ENCODE measurements at places on chromosomes 1 and 21.
A peak's percentile ranks its signal among the peaks of the same experiment; 100 is the strongest.

DNA sequence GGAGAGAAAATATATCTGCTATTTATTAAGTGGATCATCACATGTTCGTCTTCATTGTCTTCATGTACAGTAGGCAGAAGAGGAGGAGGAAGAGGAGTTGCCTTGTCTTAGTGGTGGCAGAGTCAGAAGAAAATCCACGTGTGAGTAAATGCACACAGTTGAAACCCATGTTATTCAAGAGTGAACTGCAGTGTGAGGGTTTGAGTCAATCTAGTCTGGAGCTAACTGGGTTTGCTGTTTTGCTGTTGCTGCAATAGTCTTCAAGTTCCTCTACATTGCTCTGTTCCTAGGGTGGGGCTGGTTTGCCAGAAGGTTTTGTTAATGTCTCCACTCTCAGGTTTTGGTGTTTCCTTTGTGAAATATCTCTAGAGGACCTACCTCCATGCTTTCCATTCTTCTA is 3.1 kb upstream of the CD1A start:
- H3K4me1 ChIP-seq: no peaks in the 10 kb centered on the region
- no peak overlapping the region for H3K27ac ChIP-seq
- no peak for DNase-seq
- no peaks in the 10 kb centered on the region for H3K36me3 ChIP-seq
- H3K27me3 ChIP-seq: no peaks in the 10 kb centered on the region

- DNase-seq: peak; percentile 83
- H3K4me3 ChIP-seq: no peak overlapping the region
Observed at GRCh38 chr1:16716691-16717335, 23.5 kb upstream of the RNU1-4 start.

DNA sequence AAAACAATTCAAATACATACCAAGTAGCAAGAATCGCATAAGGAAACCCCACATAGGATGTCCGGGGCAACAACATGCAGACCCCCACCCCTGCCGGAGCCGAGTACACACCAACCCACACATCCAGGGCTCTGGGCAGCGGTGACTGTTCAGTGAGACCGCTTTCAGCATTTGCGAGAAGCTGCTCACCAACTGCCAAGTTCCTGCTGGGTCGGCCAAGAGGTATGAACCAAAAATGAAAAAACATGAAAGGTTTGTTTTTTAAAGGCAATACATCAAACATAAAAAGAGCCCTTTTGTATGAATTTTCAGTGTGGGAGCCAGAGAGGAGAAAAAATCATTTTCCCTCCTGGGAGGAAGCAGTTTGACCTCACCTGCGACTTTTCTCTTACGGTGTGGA is 92.3 kb downstream of the SIM2 start:
- H3K4me1 ChIP-seq: peaks cover 6% of the 10 kb centered on the region
- no peak for DNase-seq
- no peaks in the 10 kb centered on the region for H3K27me3 ChIP-seq

GRCh38 chr21:34061983-34062382 is 11.4 kb upstream of the MRPS6 start:
- no peak for DNase-seq
- H3K4me3 ChIP-seq: no peak overlapping the region
- H3K36me3 ChIP-seq: no peaks in the 10 kb centered on the region
- no peak overlapping the region for H3K27ac ChIP-seq

DNA sequence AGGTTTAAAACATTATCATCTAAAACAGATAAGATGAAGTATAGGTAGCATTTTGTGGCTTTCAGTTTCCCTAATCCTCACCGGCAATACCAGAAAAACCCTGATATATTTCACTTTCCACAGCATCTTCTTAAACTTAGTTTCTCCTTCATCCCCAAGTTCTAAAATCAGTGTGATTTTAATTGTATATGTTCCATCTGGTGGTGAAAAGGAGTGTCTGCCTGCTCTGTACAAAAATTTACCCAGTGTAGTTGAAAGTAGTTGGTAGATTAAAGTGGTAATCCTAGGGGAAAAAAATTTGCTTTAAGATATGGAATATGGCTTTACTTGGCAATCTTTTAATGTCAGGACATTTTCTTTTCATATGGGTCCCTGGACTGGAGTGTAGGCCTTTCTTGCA is 74.3 kb downstream of the CEP350 start:
- no peak overlapping the region for H3K4me3 ChIP-seq
- DNase-seq: no peak
- no peak overlapping the region for H3K27ac ChIP-seq
- no peaks in the 10 kb centered on the region for H3K27me3 ChIP-seq
- no peaks in the 10 kb centered on the region for H3K4me1 ChIP-seq

GRCh38 chr1:219385787-219386427 is 212.2 kb downstream of the LYPLAL1 start:
- DNase-seq: no peak
- no peaks in the 10 kb centered on the region for H3K36me3 ChIP-seq
- H3K27me3 ChIP-seq: no peaks in the 10 kb centered on the region
- no peak overlapping the region for H3K27ac ChIP-seq
- no peaks in the 10 kb centered on the region for H3K4me1 ChIP-seq

- H3K27me3 ChIP-seq: no peaks in the 10 kb centered on the region
- no peak for DNase-seq
- no peak overlapping the region for H3K4me3 ChIP-seq
Observed at GRCh38 chr1:200183637-200184036, 156.1 kb downstream of the NR5A2 start.

GRCh38 chr1:33852711-33853110 is 11.2 kb upstream of the HMGB4 start:
- no peak for DNase-seq
- H3K27me3 ChIP-seq: peaks cover 15% of the 10 kb centered on the region
- H3K4me3 ChIP-seq: no peak overlapping the region
- no peak overlapping the region for H3K27ac ChIP-seq

GRCh38 chr1:225406976-225407725 is 20.7 kb downstream of the LBR start:
- H3K27me3 ChIP-seq: no peaks in the 10 kb centered on the region
- no peak overlapping the region for H3K4me3 ChIP-seq
- H3K4me1 ChIP-seq: no peaks in the 10 kb centered on the region
- no peak for DNase-seq
- peaks cover 67% of the 10 kb centered on the region for H3K36me3 ChIP-seq
- no peak overlapping the region for H3K27ac ChIP-seq

- no peaks in the 10 kb centered on the region for H3K4me1 ChIP-seq
- no peaks in the 10 kb centered on the region for H3K36me3 ChIP-seq
- no peak overlapping the region for H3K27ac ChIP-seq
- no peaks in the 10 kb centered on the region for H3K27me3 ChIP-seq
Observed at GRCh38 chr1:14270821-14271220, 327.7 kb upstream of the KAZN start.

- H3K4me3 ChIP-seq: no peak overlapping the region
- H3K4me1 ChIP-seq: no peaks in the 10 kb centered on the region
- H3K27ac ChIP-seq: no peak overlapping the region
- no peaks in the 10 kb centered on the region for H3K27me3 ChIP-seq
- no peak for DNase-seq
- H3K36me3 ChIP-seq: no peaks in the 10 kb centered on the region
Observed at GRCh38 chr1:88398338-88398737, 285.7 kb upstream of the PKN2 start.

GRCh38 chr1:119655154-119655553 is 7.1 kb upstream of the ZNF697 start:
- H3K36me3 ChIP-seq: no peaks in the 10 kb centered on the region
- H3K27me3 ChIP-seq: no peaks in the 10 kb centered on the region
- no peak overlapping the region for H3K4me3 ChIP-seq
- H3K4me1 ChIP-seq: no peaks in the 10 kb centered on the region
- DNase-seq: no peak

- DNase-seq: no peak
- H3K27me3 ChIP-seq: no peaks in the 10 kb centered on the region
- no peak overlapping the region for H3K27ac ChIP-seq
- H3K4me3 ChIP-seq: no peak overlapping the region
Observed at GRCh38 chr21:23725576-23725975, 1881.7 kb downstream of the MRPL39 start.

DNA sequence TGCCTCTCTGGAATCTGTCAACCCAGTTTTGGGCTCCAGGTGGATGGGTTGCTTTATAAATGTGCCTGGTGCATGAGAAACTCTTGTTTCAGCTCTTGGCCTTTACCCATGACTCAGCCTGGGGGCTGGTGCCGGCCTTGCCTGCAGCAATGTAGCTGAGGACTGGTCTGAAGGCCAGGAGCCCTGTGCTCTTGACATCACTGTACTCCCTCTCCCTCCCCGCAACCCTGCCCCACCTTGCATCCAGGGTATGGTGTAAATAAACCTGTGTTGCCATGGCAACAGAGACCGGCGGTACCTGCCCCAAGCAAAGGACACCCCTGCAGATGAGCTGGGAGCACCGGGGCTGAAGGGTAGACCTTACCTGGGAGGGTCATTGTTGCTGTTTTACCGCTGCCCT is 13.3 kb downstream of the FAM151A start:
- H3K4me3 ChIP-seq: no peak overlapping the region
- no peaks in the 10 kb centered on the region for H3K27me3 ChIP-seq

DNA sequence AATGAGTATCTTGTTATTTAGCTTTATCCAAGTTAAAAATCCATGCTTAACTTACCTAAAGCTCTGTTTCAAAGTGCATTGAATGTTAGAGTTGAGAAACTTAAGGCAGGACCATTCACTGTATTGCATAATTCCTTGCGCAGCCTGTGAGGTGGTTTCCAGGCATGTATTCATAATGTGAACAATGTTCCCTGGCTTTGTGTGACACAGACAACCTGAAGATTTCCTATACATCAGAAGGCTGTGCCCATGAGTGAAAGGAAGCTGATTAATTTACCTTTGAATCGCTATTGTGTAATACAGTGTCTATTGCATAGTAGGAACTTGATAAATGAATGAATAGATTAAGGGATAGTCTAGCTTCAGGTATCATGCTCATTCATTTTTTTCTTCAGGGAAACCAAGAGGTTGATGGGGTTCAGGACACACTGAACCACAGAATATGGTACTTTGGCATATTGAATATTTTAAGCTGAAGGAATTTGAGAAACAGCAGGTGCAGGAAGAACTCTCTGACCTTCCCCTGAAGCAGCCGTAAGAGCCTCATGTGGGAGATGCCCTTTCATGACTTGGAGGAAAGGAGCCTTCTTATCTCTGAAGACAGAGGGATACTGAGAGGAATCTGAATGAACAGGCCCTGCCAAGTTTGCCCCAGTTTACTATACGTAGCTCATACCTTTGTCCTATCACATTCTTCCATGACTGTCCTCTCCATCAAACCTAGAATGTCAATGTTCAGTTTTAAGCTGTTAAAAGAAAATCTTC is 88.6 kb upstream of the GNG12 start:
- no peak overlapping the region for H3K27ac ChIP-seq
- no peak for DNase-seq
- no peaks in the 10 kb centered on the region for H3K27me3 ChIP-seq
- H3K4me1 ChIP-seq: no peaks in the 10 kb centered on the region
- H3K4me3 ChIP-seq: no peak overlapping the region

GRCh38 chr1:115678141-115678540 is 36.4 kb downstream of the VANGL1 start:
- peaks cover 48% of the 10 kb centered on the region for H3K4me1 ChIP-seq
- H3K27ac ChIP-seq: peak overlapping the region; percentile 80
- no peak overlapping the region for H3K4me3 ChIP-seq
- H3K27me3 ChIP-seq: no peaks in the 10 kb centered on the region
- DNase-seq: no peak

DNA sequence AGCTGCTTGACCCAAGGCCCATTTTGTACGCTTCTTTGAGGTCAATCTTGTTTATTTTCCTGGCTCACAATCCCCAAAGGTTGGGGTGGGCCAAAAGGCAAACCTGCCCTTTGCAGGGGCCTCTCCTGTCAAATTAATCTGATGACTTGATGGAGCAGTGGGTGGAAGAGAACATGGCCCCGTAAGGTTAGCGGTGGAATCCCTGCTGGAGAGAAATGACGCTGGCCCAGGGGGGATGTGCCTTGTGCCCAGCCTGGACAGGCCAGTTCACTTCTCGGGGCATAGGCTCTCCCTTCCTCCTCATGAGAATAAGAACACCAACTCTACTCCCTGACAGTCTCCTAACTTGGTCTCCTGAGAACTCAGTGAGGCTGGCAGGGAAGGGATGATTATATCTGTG is 40.5 kb downstream of the C1orf198 start:
- no peak overlapping the region for H3K4me3 ChIP-seq
- H3K36me3 ChIP-seq: no peaks in the 10 kb centered on the region
- no peak overlapping the region for H3K27ac ChIP-seq
- H3K4me1 ChIP-seq: peaks cover 66% of the 10 kb centered on the region
- no peaks in the 10 kb centered on the region for H3K27me3 ChIP-seq

- H3K36me3 ChIP-seq: no peaks in the 10 kb centered on the region
- H3K27ac ChIP-seq: peak overlapping the region; percentile 58
- no peak for DNase-seq
- H3K4me3 ChIP-seq: no peak overlapping the region
- peaks cover 18% of the 10 kb centered on the region for H3K4me1 ChIP-seq
Observed at GRCh38 chr1:172343240-172344160, 77.0 kb upstream of the C1orf105 start.

- no peaks in the 10 kb centered on the region for H3K27me3 ChIP-seq
- no peak overlapping the region for H3K4me3 ChIP-seq
- peak; percentile 89 for DNase-seq
Observed at GRCh38 chr21:45136927-45137611, 62.7 kb downstream of the ADARB1 start.

DNA sequence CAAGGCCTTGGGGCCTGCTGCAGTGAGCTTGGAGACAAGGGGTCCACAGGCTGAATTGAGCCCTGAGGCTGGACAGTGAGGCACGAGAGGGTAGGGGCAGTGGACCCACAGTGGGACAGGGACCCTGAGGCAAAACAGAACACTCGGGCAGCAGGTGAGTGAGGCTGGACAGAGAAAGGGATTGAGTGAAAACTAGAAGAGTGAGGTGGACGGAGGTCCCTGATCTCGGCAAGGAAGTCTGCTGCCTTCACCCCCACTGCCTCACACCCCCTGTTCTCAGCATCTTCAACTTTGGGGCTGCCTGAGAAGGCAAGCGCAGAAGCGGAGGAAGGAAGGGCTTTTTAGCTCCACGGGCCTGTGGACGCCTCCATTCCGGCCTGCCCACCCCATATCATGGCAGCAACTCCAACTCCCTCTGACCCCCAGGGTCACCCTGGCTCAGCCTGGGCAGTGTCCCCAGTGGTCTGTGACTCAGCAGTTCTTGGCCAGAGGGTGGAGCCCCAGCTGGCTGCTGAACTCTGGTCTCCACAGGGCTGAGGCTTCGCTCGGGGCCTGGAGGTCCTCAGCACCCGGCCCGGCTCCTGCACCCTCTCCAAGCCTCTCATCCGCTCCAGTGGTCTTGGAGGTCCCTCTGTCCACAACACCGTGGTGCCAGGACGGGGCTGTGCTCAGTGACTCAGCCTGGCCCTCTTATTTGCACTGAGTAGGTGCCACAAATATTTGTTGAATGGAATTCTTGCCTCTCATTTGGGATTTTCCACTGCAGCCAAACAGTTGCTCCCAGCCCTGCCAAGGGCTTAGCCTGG is 60.0 kb upstream of the EPS8L3 start:
- no peak overlapping the region for H3K4me3 ChIP-seq
- H3K27ac ChIP-seq: peak overlapping the region; percentile 78
- H3K4me1 ChIP-seq: peaks cover 40% of the 10 kb centered on the region
- no peaks in the 10 kb centered on the region for H3K36me3 ChIP-seq
- H3K27me3 ChIP-seq: no peaks in the 10 kb centered on the region
- DNase-seq: no peak

GRCh38 chr1:3417082-3417739 is 37.3 kb upstream of the ARHGEF16 start:
- H3K27me3 ChIP-seq: peaks cover 86% of the 10 kb centered on the region
- no peak for DNase-seq
- no peak overlapping the region for H3K27ac ChIP-seq

GRCh38 chr1:203187304-203187685 is 791 bp upstream of the CHI3L1 start:
- H3K4me1 ChIP-seq: peaks cover 32% of the 10 kb centered on the region
- H3K4me3 ChIP-seq: no peak overlapping the region
- no peaks in the 10 kb centered on the region for H3K36me3 ChIP-seq
- DNase-seq: no peak
